ENCODE measurements at places on chromosomes 3 and 15.

DNA sequence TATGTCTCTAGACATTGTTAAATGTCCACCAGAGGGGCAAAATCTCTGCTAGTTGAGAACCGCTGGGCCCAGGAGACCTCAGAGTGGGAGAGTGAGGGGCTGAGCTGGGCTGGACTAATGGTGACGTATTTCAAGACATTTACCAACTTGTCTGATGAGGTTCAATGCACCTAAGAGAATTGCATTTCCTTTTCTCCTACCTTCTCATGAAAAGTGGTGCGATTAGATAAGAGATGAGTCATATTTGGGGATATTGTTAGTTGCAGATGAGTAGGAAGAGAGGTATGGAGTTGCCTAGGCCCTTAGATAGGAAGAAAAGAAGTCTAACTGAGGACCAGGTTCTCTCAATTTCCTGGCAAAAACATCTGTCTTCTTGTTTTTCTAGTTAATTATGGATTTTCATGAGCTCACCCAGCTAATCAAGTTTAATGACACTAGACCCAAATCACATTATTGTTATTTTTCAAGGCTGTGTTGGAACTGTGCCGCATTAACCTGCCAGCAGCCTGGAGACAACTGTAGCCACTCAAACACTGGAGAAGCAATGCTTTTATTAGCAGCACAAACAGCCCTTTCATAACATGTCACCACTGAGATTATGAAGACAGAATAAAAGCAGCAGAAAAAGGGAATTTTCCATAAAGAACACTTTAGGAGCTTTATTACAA lies 144.2 kb downstream of the PDCD6IP start:
- DNase-seq, result no peak

DNA sequence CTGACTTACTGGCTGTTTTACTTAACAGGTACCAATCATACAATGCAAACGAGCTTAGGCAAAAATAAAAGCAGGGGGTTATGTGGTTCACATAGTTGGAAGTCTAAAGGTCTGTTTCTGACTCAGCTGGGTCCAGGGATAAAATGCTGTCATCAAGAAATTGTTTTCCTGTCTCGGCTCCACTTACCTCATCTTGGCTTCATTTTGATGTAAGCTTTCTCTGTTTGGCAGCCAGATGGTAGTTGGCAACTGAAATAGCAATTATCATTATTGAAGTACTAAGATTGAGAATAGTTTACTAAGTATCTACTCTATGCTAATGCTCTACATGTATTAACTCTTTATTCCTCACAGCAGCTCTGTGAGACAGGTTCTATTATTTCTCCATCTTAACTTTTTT lies 36.8 kb upstream of the CNTN3 start:
- DNase-seq, result no peak

GRCh38 chr3:111808439-111808838 lies 50.6 kb upstream of the PHLDB2 start:
- DNase-seq, result no peak

DNA sequence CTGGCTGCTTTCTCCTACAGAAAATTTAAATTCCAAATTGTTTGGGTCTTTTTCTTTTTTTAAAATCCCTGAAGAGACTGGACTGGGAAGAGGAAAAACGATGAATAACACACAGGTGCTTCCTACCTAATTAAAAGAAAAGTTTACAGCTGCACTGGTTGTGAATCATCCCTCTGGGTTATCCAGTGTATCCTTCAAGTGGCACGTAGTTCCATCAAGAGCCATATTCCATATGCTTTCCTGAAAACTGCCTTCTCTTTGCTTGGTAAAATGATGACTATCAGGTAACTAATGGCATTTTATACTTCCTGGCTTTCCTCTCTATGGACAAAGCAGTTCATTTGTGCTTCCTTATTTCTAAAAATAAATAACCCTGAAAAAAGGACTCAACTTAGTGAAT lies 123.2 kb downstream of the MAGI1 start:
- DNase-seq, result no peak

- DNase-seq, result no peak
Observed at GRCh38 chr3:134407239-134407625, 33.0 kb upstream of the AMOTL2 start.

Measured in cortex of kidney (tissue), 1 donor.